ENCODE measurements at places on chromosomes 1 and 21.

GRCh38 chr1:1847890-1848289 is 43.0 kb downstream of the GNB1 start:
- no peak for DNase-seq

GRCh38 chr1:62841587-62842169 is 57.7 kb downstream of the ATG4C start:
- peak; percentile 53 for DNase-seq

DNA sequence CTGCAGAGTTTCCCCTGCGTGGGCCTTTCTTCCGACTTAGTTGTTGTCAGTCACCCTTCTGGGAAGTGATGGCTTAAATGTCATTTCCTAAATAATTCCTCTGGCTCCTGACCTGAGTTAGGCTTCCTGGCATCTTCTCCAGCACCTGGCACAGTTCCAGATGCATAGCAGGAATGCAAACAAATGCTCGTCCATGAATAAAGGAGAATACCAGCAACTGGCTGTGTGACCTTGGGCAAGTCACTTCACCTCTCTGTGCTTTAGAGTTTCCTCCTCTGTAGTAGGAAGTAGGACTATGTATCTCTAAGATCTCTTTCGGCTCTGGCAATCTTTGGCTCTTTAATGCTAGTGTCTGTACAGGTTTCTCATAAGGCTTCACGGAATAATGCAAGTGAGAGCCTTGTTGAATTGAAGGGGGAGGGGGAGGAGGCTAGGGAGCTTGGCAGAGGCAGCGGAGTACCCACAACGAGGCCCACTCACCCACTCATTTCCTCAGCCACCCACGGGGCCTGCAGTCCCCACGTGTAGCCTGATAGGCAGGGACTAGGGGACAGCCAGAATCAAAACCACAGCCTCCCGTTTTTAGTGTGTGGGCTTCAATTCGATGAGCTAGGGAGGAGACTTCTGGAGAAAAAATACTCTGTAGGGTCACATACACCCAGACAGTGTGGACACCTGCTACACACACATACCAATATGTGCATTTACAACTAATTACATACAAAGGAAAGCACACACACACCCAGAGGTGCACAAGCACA is 48.1 kb downstream of the TENT5C start:
- DNase-seq: no peak

GRCh38 chr1:229186373-229187056 is 84.4 kb upstream of the RAB4A start:
- DNase-seq: no peak

GRCh38 chr21:37348664-37349063 is 17.9 kb upstream of the DYRK1A start:
- DNase-seq: no peak

GRCh38 chr1:112105557-112105956 is 116.1 kb upstream of the KCND3 start:
- no peak for DNase-seq

DNA sequence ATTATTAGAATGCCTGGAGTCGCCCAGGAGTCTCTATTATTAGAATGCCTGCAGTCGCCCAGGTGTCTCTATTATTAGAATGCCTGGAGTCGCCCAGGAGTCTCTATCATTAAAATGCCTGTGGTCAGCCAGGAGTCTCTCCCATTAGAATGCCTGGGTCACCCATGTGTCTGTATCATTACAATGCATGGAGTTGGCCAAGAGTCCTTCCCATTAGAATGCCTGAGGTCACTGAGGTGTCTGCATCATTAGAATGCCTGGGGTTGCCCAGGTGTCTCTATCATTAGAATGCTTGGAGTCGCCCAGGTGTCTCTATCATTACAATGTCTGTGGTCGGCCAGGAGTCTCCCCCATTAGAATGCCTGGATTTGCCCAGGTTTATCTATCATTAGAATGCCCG is 66.9 kb downstream of the RNF187 start:
- no peak for DNase-seq

- DNase-seq: no peak
Observed at GRCh38 chr1:226887006-226887405, 16.6 kb downstream of the PSEN2 start.

- DNase-seq: peak; percentile 50
Observed at GRCh38 chr1:207499573-207499972, 3.6 kb downstream of the CR1 start.

DNA sequence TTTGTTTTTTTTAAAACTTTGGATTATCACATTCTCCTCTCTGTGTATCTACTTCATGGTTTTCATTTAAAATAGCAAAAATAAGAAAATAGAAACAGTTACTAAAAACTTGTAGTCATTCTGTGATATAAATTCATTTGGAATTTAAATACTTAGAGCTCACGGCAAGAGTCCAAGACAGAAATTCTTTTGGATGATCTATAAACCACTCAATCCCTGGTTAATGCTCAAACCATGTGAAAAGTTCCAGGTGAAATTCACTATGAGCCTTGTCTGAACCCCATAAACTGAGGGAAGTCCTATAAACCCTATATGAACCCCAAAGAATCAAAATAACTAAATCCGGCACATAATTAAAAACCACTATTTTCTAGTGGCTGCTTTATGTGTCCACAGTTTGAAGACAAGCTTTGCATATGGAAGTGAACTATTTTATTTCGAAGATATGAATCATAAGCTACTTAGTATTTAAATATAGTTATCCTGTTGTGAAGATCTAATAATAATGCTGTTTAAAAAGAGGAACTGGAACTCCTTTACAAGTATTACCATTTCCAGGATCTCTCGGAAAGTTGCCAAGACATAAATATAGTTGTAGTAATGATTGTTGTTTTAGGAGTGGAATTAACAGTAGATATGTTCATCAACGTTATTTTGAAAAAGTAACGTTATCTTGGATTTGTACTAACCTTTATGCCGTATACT is 163.5 kb downstream of the NFIA start:
- DNase-seq: no peak

- DNase-seq: no peak
Observed at GRCh38 chr1:43711049-43711448, 3.7 kb downstream of the ST3GAL3 start.

- no peak for DNase-seq
Observed at GRCh38 chr1:202329891-202330290, 11.8 kb downstream of the UBE2T start.

GRCh38 chr1:204463125-204464060 is 31.2 kb downstream of the PIK3C2B start:
- peak; percentile 24 for DNase-seq

DNA sequence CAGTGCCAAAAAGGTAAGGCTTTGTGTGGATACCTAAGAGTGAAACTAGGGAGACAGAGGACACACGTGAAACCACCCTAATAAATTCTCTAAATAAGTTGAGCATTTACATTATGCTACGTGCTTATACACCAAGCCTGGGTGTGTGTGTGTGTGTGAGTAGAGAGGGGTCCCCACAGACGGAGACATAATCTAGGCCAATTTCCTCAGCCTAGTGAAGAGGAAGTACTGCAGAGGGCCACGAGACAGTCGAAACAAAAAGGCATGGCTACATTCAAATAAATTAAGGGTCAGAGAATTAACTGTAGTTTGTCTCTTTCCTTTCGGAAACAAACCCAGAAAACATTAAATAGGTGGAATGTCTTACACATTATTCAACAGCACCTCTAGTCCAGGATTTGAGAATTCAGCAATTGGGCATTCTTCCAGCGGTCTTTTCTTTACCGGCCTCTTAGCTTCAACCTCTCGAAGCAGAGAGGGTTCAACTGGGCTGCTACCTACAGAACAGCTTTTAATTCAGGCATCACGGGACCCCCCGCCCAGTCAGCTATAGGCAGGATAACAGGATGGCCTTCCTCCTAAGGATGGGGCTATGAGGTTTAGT is 75.0 kb downstream of the DESI2 start:
- DNase-seq: no peak

DNA sequence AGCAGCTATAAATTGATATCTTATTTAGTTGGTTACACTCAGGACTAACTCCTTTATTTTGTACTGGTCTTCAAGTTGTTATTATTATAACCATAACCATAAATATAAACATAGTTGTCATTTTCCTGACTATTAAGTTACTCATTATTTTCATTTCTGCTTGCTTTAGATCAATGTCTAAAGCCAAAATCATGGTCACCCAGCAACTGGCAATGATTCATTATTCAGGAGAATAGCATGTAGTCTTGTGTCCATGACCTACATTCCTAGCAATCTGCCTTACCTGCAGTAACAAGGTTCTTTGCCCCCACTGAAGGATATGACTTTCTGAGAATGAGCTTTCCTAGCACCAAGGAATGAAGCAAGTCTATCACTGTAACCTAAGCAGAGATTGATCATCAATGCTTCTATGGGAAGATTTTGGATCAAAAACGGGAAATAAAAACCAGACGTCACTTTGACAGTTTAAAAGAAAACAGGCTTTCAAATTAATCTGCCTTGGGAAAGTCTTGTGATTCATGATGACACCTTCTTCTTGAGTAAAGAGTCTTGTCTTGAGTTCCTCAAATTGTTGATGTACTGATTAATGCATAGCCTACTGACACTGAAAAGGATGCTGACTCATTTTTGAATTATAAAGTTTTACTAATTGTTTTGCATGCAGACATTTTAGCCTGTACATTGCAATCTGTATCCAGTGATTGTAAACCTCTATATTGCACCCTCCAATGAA is 203.3 kb upstream of the IVNS1ABP start:
- DNase-seq: no peak

DNA sequence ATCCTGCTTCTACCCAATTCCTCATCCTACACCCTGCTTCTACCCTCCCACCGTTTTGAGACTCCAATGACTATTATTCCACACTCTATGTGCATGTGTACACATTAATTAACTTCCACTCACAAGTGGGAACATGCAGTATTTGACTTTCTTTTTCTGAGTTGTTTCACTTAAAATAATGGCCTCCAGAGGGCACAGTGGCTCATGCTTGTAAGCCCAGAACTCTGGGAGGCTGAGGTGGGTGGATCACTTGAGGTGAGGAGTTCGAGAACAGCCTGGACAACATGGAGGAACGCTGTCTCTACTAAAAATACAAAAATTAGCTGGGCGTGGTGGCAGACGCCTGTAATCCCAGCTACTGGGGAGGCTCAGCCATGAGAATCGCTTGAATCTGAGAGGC is 464.8 kb downstream of the PTBP2 start:
- peak; percentile 3 for DNase-seq

- no peak for DNase-seq
Observed at GRCh38 chr21:45051580-45052434, 22.6 kb upstream of the ADARB1 start.

DNA sequence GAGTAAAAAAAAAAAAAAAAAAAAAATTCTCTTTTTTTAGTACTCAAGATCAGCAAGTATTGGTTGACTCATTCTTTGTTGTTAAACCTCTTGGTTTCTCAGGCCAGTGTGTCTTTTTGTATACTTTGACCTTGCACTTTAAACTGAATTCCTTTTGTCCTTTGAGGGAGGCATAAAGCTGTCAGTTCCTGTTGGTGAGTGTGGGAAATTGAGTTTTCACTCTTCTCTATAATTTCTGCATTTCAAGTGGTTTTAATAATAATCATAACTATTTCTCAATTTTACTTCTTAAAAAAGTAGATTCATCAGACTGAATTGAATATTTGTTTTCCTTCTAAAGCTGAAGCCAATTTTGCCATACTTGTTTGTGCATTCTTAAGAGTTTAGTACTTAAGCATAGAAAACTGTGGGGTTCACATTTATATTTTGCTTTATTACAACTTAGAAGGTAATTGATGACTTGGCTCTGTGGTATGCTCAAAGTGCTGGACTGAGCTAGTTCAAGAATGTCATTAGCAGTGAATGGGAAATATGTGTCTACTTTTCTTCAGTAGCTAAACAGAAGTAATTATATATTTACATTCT is 43.4 kb downstream of the ITSN1 start:
- DNase-seq: no peak
